ENCODE measurements at places on chromosomes 16 and 17.

GRCh38 chr17:39016193-39017153 is 49.3 kb upstream of the FBXO47 start:
- peak; percentile 23 for DNase-seq

DNA sequence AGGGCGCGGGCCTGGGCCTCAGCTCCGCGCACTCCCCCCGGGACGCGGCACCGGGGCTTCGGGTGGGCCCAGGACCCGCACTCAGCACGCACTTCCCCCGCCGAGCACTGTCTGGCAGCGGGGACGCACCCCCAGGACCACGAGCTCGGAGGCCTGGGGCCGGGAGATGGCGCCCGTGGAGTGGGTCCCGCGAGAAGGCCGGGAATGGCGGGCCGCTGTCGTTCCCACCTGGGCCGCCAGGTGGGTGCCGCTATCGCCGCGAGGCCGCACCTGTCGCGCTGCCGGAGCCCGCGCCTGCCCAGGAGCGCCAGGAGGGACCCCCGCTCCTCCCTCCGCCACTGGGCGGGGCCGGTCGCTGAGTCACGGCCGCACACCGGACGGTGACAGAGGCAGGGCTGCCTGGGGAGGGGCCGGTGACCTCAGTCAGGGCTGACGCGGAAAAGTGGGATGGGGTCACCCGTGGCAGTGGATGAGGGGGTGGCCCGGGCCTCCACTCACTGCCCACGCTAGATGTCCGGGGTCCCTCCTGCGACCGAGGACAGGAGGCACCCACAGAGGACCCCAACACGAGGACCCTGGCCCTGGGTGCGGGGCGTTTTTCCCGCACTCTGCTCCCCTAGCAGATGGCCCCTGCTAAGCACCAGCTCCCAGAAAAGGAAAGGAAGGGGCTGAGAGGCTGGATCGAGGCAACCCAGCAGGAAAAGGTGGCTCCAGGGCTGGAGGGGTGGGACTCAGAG is 6.9 kb upstream of the ACTG1 start:
- DNase-seq: peak; percentile 45

DNA sequence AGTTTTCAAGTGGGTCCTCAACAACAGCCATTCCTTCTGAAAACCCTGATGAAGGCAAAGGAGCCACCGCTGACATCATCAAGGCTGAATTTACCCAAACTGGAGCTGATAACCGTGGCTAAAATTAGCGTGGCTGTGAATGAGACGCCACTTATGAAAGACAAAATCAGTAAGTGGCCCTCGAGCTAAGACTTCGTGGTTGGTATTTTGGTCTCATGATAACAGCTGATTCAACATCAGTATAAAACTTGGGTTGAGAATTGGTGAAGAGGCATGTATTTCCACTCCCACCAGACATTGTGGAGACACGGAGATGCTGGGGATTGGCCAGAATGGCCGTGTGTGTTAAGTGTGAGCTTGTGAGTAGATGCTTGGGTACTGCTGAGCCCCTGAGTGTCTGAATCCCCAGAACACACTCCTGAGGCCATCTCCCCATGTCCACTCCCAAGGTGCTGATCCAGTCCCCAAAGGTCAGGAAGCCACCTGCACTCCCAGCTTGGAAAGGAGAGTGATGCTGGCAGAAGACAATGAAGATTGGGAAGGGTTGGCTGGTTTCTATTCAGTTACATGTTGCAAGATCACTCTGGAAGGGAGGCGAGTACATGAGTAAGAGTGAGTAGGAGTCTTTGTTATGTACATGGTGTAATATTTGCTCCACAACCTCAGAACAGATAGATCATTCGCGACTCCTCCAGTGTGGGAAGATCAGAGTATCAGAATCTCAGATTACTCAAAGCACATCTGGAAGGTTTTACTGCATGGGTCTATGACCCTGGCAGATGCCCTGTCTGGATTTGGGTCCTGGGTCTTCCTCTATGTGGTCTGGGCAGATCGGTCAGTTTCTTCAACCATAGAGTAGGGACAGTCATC is 207.7 kb downstream of the HS3ST3A1 start:
- DNase-seq: peak; percentile 50

DNA sequence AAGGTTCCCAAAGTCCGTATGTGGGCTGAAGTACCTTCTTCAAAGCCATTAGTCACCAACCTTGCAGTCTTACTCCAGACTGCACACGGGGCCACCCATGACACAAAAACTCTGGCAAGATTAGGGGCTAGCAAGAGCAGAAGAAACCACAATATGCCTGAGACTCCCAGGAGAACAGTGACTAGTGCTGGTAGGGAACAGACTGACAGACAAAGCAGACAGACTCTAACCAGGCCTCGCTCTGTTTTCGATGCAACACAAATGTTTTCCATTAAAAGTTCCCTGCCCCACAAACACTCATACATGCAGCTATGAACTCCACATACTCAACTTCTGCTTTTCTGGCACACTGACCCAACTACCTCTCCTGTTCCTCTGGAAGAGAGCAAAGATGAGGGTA is 102.2 kb downstream of the HIC1 start:
- peak; percentile 73 for DNase-seq

DNA sequence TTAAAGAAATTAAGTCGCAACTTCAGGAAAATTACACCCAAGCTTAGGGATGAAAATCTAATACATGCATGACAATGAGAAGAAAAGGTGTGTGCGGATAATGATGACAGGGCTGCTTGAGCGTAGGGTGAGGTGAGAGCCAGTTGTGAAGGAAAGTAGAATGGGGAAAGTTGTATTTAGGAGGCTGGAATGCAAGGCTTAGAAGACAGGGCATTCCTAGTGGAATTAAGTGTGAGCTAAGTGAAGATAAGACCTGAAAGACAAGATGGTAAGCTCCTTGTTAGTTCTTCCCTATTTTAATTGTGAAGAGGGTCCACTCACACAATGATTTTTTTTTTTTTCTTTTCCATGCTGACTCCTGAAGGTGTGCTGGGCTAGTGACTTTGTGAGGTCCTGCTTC is 519.5 kb upstream of the SALL1 start:
- no peak for DNase-seq

- no peak for DNase-seq
These were observed 2.6 kb downstream of the CA7 start for GRCh38 chr16:66846831-66847230.

GRCh38 chr16:29852654-29853053 is 10.4 kb downstream of the CDIPT start:
- peak; percentile 81 for DNase-seq

GRCh38 chr16:19588661-19589060 is 33.2 kb downstream of the VPS35L start:
- DNase-seq: no peak

GRCh38 chr17:21360048-21360447 is 16.1 kb upstream of the KCNJ12 start:
- DNase-seq: no peak

DNA sequence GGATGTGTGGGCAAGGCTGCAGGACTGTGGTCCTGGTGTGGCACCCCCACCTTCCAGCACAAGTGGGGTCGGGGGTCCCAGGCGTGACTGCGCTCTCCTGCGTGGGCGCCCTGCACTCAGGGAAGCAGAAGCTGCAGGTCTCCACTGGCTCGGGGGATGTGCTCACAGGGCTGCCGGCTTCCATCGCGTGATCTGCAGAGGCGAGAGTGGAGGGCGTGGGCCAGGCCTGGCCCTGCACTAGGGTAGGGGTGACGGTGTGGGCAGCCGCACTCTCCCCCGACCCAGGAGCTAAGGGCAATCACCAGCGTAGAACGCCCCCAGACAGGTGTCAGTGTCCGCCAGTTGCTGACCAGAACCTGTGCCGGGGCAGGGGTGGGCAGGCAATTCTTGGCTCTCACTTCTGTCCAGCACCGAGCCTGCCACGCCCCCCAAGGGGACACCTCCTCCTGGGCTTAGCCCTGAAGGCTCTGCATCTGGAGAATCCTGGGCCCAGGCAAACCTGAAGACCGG is 32.3 kb downstream of the TNFRSF13B start:
- no peak for DNase-seq

GRCh38 chr17:80095038-80095843 is 6.1 kb upstream of the GAA start:
- no peak for DNase-seq

GRCh38 chr16:76444832-76445231 is 167.6 kb downstream of the CNTNAP4 start:
- no peak for DNase-seq

DNA sequence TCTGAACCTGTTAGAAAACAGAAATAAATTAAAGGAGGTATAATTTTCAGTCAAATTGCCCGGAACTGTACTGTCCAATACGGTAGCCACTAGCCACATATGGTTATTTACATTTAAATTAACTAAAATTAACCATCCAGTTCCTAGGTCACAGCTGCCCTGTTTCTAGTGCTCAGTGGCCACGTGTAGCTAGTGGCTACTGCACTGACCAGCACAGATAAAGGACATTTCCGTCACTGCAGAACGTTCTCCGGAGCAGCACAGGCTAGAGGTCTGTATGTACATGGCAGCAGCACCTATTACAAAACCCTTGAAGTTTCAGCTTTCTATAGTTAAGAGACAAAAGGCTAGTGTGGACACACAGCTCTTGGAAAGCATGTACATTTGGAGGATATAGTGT is 33.7 kb downstream of the CPSF4L start:
- no peak for DNase-seq

- DNase-seq: no peak
These were observed 241.4 kb downstream of the PMP22 start for GRCh38 chr17:15023589-15024336.

- no peak for DNase-seq
These were observed 1.6 kb downstream of the TRADD start for GRCh38 chr16:67157892-67158635.

DNA sequence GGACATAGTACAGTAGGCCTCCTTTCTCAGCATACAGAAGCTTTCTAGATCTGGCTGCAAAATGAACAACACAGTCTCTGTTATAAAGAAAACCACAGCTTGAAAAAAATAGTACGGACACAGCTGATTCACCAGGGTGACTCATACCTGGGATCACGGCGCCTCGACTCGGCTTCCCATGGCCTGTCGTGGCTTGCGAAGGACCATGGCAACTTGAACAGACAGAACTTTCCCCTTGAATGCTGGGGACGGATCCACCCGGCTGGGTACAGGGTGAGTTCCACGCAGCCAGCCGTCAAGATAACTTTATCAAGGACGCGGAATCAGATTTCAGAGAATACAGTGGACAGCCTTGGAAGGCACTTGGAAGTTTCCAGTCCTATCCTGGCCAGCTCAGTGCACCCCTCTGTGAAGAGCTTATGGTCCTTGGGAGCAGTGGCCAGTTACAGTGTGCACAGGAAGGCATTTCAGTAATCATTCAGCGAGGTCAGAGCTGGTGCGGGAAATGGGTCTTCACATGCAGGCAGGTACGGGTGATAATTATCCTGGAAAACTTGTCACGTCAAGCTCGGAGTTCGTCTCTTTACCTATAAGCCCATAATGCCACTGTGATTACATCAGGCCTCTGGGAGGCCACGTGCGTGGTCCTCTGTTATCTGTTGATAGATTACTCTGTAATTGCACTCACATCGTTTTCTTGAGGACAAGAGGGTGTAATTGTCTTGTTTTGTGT is 57.9 kb upstream of the MAF start:
- DNase-seq: peak; percentile 54

GRCh38 chr16:29898135-29898803 is 1.1 kb downstream of the SEZ6L2 start:
- DNase-seq: no peak

GRCh38 chr16:11556945-11557720 is 29.6 kb downstream of the LITAF start:
- DNase-seq: no peak

DNA sequence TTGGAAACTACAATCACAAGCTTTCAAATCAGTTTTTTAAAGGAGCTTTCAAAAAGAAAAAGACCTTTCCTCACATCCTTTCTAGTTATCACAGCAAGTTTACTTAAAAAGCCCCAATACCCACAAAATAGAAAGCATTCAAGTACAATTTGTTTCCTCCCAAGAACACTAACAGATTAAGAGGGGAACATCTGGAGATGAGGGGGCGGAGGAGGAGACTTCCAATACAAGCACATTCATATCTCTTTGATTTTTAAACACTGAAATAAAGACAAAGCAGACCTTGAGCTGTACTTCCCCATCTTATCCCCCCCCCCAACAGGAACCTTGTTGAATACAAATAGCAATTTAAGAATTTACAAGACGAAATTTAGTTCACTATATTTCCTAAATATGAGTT is 2.0 kb downstream of the YWHAE start:
- DNase-seq: no peak

DNA sequence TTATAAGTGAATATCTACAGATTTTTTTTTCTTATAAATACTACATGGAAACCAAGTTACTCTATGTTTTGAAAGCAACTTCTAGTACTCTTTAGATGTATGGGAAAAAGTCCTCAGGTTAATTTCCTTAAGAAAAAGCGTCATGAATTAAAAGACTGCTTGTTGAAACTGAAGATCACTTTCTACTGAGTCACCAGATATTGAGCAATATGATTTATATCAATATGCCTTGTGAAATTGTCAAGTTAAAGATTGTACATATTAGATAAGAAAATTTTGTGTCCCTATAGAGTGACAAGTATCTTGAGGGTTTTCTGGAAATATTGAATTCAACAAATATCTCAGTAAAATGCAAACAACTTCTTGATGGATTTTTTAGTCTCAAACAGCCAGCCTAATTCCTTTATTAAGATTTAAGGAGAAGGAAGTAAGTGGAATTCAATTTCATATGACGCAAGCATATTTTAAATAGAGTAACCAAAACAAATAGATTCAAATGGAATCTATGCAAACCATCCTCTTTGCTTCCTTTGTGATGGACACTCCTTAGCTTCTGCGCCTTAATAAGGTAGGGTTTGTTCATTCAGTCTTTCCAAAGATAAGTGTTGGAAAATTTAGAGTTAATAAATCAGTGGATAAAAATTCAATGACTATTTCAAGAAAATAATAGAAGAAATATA is 16.6 kb downstream of the KRT12 start:
- DNase-seq: peak; percentile 43

- no peak for DNase-seq
These were observed 94.2 kb downstream of the HELZ start for GRCh38 chr17:67150826-67151225.

DNA sequence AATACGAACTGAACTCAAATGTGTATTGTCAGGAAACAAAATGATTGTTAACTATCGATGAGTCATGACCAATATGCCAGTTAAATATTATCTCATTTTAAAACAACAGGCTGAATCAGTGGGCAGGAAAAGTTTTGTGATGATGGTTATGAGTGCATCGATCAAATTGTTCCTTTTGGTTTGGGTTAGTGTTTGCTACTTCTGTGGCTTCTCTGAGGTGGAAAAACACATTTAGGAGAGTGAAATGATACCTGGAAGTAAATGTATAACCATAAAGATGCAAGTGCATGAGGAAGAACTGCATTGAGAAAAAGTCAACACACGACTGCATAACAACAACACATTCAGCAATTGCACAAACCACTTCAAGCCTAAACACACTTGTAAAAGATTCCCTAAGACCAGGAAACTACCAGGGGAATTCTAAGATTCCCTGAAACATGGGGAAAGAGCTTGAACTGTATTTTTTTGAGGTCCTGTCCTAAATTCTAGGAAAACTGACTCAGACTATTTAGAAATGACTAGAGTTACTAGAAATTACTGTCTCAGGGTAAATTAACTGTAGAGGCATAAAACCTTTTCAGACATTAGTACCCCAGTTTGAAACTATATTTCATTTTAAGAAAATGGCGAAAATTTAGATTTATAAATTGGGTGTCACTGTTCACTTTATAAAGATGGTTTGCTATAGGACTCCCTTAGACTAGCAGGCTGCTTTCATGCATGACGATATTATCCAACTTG is 44.8 kb downstream of the CDYL2 start:
- DNase-seq: no peak
